Activated CD4-positive, CD25-positive, alpha-beta regulatory T cell treated with anti-CD3 and anti-CD28 coated beads, Interleukin-2, amount 50 U/mL, for 72 hours (primary cell): ENCODE measurements at places on chromosomes 11 and 22.
A peak's percentile ranks its signal among the peaks of the same experiment; 100 is the strongest.

DNA sequence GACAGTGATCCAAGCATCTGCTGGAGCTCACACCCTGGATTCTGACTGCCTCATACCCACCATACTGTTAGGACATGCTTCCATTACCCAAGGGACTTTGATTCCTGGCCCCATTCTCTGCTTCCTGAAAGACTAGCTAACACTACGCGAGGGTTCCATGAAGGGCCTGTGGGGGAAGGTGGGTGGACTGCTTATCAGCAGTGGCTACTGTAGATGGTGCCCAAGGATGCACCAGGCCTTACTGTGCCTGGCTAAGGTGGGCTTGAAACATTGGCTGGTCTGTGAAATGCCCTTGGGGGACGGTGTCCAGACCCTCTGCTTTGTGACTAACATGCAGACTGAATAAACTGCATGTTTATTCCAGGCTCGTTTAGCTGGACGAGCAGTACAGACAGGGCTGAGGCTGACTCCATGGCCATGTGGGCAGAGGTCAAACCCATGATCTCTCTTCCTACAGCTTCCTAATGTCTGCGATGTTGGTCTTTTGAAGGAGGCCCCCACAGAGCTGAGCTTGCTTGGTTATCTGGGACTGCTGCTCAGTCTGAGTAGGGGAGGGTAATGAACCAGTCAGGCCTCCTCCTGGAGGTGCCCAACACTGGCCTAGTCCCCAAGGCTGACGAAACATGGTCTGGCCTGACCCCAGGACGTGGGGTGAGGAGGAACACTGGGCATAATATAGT is 48.3 kb upstream of the PHOX2A start:
- no peak for DNase-seq

- DNase-seq = no peak
These were observed 56.4 kb downstream of the SMIM38 start for GRCh38 chr11:69211920-69212797.

GRCh38 chr22:46640293-46641055 is 20.3 kb downstream of the GRAMD4 start:
- DNase-seq = no peak

DNA sequence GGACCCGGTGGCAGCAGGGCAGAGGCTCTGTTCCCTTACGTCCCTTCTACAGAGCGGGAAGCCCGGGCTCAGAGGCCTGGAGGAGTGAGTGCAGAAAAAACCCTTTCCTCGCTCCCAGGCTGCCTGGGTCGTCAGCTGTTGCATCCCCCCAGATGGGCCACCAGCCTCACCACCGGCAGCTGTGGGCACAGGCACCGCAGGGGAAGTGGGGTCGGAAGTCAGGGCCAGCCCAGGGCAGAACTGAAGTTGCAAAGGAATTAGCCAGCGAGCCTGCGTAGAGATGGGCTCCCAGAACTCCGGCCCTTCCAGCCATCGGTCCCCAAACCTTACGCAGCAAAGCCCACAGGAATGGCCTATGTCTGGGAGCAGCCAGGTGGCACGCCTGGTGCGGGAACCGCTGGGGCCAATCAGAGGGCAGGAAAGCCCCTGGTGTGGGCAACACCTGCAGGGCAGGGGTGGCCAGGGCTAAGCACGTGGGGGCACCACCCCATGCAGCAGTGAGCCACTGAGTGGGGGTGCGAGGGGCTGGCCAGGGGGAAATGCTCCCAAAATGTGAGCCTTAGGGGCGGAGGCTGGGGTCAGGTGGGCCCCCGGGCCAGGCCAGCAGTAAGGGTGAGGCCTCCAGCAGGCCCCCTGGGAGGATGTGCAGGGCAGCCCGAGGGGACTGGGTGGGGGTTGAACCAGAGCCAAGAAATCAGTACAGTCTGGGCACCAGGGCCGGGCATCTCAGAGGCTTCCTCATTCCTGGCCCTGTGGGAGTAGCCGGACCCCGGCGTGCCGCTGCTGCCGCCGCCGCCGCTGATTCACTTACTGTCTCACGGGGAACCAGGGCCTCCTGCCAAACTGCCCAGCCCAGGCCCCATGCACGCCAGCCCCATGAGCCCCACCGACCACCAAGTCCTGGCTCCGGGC is 58.2 kb downstream of the WNT7B start:
- DNase-seq = no peak

- no peak for DNase-seq
These were observed at the start of gene MGAT3 for GRCh38 chr22:39456522-39457197. Gene MGAT3 (plus strand): TSS chr22:39457012. CDS start chr22:39487348, 30,336 bp downstream.

DNA sequence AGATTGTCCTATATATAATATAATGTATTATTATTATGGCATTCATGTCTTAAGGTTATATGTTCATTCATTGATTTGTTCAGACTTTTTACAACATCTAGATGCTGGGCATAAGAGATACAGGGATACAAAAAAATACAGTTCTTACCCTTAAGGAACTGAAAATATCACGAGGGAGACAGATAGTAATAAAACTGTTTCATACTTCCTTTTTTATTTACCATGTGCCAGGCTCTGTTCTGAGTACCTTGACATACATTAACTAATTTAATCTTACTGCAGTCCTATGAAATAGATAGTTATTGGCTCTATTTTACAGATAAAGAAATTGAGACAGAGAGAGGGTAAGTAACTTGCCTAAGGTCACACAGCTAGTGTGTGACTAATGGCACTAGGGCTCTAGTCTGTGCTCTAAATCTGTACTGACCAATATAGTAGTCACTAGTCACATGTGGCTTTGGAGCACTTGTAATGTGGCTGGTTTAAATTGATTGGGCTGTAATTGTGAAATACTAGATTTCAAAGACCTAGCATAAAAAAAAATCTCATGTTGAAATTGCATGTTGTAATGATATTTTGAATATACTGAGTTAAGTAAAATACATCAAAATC is 21.3 kb downstream of the TRIM44 start:
- DNase-seq = no peak

GRCh38 chr11:1932105-1932480 is 12.6 kb downstream of the TNNT3 start:
- DNase-seq = peak; percentile 17

DNA sequence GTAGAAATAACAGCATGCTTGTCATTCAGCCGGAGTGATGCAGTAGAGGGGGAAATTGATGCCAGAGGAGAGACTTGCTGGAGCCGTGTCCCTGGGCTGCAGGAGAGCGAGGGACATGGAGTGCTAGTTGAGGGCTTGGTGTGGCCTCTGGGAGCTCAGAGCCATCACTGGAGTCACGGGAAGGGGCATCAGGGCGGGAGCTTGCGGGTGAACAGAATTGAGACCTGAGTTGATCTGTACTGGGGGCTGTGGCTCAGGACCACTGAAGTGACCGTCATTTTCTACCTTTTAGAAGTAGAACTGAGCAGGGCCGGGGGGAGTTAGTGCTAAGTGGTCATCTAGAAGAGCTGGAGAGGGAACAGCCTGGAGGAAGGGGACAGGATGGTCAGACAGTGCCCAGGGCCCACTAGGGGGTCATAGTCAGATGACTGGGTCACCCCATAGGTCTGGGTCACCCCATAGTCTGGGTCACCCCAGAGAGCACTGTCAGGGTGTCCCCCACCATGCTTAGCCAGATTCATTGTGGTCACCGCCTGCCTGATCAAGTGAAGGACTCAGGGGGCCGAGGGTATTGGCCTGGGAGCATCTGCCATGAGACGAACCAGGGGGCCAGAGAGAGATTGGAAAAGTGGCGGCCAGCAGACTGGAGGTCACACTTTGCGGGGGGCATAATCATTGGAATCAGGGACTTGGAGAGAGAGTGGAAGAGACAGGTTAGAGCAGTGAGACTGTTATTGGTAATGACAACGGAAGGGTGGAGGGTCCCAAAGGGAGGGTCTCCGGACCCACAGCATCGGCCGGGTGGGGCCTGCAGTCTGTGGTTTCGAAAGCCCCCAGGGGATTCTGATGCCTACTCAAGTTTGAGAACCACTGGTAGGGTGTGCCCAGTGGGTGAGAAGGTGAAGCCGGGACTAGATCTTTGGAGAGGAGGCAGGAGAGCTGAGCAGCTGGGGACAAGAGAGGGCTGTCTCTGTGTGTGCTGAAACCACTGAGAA is 15.2 kb downstream of the RIBC2 start:
- DNase-seq = no peak

DNA sequence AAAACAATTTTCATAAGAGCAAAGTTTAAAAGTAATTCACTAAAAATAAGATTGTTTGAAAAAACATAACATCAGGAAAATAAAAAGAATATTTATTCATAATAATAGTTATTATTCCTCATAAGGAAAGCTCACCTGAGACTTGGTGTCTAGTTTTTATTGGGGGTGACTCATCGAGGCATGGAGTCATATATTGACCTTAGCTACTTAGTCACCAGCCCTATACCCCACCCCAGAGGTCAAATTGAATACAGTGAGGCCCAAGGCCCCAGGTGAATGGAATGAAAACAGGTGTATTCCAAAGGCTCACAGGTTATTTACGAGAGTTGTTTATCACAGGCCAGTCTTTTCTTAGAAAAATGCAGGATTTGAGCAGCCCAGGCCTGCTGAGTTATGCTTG is 36.9 kb downstream of the CNTF start:
- no peak for DNase-seq

DNA sequence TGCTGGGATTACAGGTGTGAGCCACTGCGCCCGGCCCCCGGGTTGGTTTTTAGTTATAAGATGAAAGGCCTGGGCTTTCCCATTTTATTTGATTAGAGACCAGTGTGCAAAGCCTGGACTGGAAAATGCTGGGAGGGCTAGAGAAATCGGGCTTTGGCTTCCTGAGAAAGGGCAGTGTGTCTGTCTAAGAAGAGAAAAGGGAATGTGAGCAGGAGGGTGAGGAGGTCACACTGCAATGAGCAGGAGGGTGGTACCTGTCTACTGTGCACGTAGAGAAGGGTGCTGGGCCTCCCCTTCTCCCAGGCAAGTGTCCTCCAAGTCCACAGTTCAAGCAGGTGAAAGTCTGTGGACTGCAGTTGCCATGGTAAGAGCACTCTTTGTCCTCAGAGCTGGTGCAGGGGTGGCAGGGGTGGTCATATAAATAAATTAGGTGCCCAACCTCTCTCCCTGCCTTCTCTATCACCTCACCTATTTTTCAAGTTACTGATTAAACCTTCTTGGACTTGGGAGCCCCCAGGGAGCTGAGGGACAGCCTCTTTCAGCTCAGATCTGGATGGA is 30.8 kb downstream of the SLC5A1 start:
- no peak for DNase-seq

GRCh38 chr11:91263496-91264365 is 960.9 kb upstream of the FAT3 start:
- DNase-seq = no peak

GRCh38 chr11:128694618-128695481 is 978 bp downstream of the FLI1 start:
- DNase-seq = peak; percentile 53

GRCh38 chr11:116814502-116814901 is 8.6 kb downstream of the APOA4 start:
- no peak for DNase-seq

DNA sequence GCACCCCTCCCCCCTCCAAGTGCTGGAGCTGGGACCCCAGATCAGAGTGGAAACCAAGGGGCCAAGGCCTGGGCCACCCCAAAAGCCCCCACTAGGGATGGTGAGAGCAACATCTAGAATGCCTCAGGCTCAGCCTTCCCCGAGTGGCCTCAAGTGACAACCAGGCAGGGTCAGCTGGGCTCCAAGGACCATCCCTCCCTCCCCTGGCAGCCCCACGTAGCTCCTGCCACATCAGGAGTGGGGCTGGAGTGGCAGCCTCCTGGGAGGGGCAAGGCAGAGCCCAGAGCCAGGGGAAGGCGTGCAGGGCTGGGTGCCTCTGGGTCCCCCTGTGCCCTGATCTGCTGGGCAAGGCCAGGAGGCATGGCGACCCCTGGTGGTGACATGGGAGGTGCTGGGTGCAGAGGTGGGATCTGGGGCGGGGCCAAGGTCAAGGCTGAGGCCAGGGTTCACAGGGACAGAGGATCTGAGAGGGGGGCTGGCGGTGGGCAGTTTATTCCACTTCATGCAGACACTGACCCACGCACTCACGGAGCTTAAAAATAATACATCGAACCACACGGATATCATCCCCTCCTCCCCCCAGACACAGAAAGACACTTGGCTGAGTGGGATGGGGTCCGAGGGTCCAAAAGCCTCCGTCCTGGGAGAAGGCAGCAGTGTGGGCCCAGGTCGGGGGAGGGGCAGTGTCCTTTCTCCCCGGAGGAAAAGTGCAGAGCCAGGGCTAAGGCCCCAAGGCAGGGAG is 15.8 kb upstream of the EHD1 start:
- DNase-seq = peak; percentile 89

- no peak for DNase-seq
These were observed at the start of gene ASCL3 for GRCh38 chr11:8942518-8943066. Gene ASCL3 (minus strand): TSS chr11:8943016. CDS start chr11:8938161, 4,855 bp downstream.

- DNase-seq = no peak
These were observed 16.2 kb downstream of the BAD start for GRCh38 chr11:64268025-64268892.

DNA sequence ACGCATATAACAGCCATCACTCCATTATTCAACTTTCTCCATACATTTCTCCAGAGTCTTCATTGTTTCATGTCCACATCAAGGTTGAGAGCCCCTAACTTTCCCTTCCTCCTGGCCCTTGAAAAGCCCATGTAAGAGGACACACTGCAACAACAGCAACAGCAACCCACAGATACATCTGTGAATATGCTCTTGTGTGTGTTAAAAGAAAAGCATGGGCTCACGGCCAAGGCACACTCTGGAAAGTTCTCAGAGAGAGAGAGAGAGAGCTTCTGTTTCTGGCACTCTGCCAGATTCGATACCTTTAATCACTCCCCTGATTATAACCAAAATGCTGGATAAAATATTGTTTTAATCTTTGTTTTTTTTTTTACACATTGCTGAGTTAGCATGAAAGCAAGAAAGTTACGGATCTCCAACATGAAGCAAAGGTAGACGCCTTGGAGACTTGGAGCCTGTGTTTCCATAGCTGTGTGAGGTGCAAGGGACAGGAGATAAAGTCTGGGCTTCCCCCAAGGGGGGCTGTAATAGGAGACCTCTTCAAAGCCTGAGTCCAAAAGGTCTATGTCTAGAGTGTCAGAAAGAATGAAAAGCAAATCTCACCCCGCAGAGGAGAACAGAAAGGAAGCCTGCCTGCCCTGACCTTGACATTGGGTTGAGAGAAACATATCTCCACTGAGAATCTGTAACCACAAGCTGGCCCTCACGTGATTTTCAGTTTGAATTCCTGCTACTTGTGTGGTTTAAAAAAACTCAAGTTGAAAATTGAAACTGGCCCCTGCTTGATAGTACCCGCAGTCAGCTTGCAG is 33.7 kb upstream of the MPPED1 start:
- no peak for DNase-seq

DNA sequence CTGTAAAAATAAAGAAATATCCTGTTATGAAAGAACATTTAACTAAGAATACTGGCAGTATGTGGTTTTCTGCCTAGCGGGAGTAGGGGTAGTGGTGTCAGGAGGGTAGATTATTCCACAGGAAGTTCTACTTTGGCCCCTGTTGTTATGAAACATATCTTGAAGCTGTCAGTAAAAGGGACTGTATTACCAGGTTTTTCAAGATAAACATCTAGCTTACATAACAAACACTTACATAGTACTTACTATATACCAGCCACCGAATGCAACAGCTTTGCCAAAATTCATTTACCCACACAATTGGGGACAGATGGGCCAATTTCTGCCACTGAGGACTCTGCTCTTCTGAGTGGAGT is 3.7 kb downstream of the TMEM123 start:
- DNase-seq = no peak
